ENCODE measurements at places on chromosomes 1 and 21.

GRCh38 chr1:80050523-80050922 is 1044.0 kb upstream of the ADGRL4 start:
- no peak for DNase-seq

- no peak for DNase-seq
These were observed 32.0 kb upstream of the EXO1 start for GRCh38 chr1:241816008-241816407.

DNA sequence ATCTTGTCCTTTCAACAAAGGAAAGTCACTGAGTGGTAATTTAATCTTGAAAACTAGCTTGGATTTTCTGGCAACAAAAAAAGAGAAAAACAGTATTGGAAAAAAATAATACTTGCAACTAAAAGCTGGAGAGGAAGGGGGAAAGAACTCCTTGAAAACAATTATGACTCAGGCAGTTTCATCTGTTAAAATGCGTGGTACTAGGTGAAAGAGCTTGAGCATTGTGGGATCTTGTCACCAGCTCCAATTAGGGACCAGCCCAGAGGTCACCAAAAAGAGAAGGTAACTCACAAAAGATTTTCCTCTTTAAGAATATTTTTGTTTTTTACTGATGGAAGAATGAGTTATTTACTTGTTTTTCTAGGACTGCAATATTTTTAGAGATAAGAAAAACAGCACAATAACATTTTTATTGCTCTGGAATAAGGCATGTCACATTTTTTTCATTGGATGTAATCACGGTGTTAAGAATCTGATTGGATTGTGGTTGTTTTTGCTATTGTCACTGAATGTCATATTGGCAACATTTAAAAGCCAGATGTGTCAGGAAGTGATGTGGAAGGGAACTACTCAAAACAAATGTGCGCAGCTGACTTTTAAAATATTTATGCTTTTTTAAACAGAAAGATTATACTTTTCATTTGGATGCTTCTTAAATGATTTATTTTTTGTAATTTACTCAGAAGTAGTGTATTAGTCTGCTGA is 78.5 kb upstream of the ADAMTS5 start:
- no peak for DNase-seq

GRCh38 chr1:213094446-213094845 is 43.4 kb downstream of the RPS6KC1 start:
- DNase-seq = no peak

GRCh38 chr1:94004924-94005323 is 95.7 kb upstream of the GCLM start:
- no peak for DNase-seq

DNA sequence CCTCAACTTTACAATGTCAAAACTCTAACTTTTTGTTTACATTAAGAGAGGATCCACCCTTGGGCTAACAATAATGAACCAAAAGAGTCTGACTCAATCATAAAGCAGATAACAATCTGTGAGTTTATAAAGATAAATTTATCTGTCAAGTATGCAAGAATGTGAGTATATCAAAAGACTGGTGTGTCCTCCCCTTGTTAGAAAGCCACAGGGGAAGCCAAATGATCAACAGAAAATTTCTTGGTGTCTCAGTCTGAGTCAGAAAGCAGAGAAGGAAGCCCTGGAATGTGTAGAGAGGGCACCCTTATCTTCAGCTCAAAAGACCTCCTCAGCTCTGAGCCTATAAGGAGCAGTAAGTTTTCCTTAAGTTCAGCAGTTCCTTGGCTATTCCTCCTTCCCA is 13.9 kb upstream of the PDIK1L start:
- DNase-seq = no peak

DNA sequence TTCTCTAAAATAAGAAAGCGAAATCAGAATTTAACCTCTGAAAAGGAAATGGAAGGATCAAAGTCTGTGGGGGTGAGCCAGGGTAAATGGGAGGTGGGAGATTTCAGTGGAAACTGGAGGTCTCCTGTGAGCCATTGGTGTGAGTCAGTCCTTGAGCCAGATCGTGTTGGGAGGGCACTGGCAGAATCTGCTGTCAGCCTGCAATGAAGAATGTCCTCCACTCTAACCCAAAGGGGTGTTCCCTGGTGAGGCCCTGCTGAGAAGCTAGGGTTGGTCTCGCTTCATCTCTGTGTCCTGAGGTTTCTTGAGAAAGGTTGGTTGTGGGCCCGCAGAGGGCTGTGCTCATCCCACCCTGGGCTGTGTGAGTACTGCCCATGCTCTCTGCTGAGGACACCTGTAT is 2.4 kb downstream of the QSOX1 start:
- no peak for DNase-seq

DNA sequence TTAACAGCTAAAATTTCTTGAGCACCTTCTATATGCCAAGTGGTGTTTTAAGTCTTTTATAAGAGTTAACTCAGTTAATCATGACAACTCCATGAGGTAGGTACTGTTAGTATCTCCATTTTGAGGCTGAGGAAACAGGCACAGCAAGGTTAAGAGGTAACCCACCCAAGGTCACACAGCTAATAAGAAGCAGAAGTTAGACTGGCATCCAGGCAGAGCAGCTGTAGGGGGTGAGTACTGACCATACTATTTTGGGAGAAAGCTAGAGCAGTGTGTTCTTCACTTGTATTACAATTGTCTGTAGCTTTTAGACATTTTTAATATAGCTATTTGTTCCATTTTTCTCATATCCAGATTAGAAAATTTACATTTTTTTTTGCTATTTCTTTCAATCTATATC is 4.8 kb downstream of the ATP6V1G3 start:
- DNase-seq = no peak
